ENCODE measurements at places on chromosomes 2 and 18.

DNA sequence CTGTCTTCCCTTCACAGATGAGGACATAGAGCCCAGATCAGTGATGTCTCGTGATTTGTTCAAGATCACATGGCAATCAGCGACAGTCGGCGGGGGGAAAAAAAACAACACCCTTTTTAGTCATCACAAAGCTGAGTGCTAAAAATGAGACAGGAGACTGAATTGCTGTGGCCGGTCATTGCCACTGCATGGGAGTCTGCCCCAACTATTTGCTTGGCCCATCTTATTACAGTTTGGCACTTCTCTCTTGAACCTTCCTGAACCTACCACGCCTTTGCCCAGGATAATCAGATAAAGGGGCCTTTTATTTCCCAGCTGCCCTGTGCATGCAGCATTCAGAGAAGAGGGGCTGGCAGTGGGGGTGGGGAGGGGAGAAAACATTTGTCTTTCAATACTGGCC lies 42.7 kb downstream of the SETBP1 start:
- DNase-seq = no peak

DNA sequence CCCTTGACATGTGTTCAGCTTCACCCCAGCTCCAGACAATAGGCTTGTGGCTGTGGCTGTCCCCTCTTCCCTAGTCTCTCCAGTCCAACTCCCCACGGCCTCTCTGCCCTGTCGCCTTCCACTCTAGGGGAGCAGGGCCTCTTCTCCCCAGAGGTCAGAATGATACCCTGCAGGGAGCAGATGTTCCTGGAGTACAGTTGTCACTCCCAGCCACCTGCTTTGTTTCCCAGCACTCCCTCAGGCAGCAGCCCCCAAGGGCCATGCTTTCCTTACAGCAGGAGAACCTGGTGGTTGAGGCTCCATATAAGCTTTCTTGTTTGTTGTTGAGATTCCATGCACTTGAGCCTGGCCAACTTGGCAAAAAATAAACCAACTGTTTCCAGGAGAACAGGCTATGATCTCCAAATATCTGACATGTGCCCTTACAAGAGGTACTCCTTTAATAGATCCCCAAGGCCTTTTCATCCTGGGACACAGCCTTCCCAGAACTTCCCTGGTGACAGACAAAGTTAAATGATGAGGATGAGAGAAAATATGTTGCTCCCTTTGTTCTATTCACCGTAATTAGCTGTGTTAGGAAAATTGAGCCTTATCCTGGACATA lies 45.1 kb downstream of the DPYSL5 start:
- DNase-seq = no peak

DNA sequence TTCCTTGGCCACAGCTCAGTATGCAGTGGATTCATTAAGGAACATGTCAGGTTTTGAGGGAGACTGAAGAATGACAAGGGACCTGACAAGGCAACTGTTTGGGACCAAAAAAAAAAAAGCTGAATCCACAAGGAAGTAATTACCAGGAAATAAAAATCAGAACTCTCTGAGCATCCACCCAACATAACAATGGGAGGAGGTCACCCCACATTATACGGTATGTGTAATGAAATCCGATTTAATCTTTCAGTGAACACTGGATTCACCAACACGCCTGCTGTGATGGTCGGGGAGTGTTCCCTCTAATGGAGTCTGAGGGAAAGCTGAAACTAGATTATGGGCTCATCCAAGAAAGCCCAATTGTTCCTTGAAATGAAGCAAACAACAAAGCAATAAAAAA lies 329.3 kb downstream of the ETAA1 start:
- DNase-seq = no peak

DNA sequence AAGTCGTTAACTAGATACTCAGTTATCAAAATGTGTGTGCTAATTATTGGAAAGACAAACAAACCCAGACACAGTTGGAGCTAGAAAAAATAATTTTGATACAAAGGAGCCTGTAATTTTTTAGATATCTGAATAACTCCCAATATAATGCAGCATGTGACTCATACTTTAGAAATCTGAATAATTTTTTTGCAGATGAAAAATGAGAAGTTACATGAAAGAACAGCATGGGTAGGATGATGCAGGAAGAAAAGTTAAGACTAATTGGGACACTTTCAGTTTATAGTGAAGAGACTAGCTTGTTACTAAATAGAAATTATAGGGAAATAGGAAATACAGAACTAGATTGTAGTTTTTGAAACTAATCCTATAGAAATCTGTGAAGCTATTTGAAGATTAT lies 945.8 kb downstream of the CBLN2 start:
- DNase-seq = no peak

- DNase-seq = no peak
These were observed 93.9 kb downstream of the MGAT5 start for GRCh38 chr2:134347756-134348155.

- DNase-seq = no peak
These were observed 342.4 kb downstream of the TNS1 start for GRCh38 chr2:217660423-217660822.

GRCh38 chr18:10291568-10291981 lies 162.9 kb upstream of the APCDD1 start:
- DNase-seq = no peak

DNA sequence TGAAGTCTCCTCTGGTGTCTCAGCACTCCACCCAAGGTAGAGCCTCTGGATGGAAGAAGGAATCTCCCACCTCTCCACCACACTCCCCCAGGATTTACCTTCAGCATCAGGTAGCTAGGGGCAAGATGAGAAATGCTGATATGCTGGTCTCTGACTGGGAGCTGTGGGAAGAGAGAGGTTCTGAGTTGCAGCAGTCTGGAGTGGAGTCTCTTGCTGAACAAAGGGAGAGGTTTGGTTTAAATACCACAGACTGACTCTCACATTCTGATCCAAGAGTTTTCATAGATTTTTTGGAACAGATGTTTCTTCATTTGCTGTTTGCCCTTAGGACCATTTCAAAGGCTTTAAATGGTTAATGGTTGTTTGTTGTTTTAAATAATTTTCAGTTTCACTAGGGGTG lies 1.1 kb upstream of the CFLAR start:
- no peak for DNase-seq

DNA sequence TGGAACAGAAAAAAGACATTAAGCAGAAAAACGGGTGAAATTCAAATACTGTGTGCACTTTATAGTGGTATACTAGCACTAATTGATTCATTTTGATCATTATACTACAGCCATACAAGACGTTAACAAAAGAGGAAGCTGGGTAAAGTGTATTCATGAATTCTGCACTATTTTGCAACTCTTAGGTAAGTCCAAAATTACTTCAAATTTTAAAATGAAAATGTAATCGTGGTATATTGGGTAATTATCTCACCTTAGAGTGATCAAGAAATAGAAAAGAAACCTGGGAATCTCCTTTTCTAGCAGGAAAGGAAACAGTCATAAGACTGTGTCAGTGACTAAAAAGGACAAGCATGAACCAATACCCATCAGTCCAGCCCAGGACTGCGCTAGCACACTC lies 5.4 kb downstream of the TGFBRAP1 start:
- no peak for DNase-seq

GRCh38 chr2:99910902-99911301 lies 231.5 kb downstream of the AFF3 start:
- DNase-seq = no peak

- DNase-seq = no peak
These were observed 63.0 kb upstream of the SNTG2 start for GRCh38 chr2:887639-888038.
